ENCODE measurements at places on chromosomes 6 and 20.

GRCh38 chr6:136991646-136992045 lies 53.1 kb downstream of the IL20RA start:
- no peak for DNase-seq

- DNase-seq, result no peak
Observed at GRCh38 chr20:57412347-57413029, 21.3 kb downstream of the RBM38 start.

DNA sequence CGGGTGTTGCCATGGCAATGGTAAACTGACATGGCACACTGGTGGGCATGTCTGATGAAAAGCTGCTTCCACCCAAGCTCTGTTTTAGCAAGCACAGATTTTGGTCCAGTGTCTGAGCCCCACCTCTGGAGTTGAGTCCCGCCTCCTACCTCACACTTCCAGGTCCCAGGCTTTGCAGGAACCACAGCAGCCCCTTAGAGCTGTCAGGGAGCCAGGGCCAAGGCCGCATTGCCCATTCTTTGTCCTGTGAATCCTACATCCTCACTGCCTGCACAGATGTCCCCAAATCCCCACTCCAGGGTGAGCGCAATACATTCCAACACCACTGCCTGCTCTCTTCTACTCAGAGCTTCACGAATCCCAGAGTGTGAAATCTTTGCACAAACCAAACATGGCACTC lies 292.2 kb downstream of the PREX1 start:
- no peak for DNase-seq

DNA sequence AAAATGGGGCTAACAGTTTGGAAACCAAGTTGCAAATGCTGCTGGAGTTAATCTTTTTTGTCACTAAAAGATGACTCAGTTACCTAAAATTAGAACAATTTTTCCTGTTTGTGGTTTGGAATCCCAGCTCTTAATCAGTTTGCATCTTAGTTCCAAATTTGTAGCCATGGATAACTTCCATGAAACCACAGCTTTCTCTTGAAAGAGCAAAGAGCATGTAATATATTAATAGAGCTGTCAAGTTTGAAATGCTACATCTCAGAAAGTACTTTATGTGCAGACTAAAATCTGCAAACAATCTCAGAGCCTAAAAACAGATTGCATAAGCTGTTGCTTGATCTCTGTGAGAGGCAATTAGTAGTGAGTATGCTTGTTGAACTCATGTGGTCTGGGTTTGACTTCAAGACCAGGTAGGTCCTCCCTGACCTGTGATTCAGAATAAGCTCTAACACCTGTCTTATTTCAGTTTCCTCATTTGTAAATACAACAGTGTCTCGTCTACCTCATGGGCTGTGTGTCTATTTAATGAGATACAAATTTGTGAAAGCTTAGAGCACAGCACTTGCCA lies 23.5 kb downstream of the DHX35 start:
- DNase-seq, result no peak

DNA sequence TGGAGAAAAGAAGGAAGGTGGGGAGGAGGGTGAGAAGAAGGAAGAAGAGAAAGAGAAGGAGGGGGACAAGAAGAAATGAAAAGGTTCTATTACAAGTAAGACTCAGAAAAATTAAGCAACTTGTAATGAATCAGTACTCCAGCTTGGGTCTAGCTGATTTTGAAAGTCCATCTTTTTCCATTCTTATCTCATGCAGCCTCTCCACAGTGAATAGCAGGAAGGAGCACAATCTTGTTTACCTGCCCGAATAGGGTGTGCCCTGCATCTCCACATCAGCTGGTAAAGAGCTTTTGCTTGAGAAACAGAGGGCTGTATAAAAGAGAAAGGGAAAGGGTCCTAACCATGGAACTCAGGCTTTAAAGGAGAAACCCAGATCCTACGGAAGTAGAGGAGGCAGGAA lies 348.8 kb downstream of the TPBG start:
- no peak for DNase-seq

DNA sequence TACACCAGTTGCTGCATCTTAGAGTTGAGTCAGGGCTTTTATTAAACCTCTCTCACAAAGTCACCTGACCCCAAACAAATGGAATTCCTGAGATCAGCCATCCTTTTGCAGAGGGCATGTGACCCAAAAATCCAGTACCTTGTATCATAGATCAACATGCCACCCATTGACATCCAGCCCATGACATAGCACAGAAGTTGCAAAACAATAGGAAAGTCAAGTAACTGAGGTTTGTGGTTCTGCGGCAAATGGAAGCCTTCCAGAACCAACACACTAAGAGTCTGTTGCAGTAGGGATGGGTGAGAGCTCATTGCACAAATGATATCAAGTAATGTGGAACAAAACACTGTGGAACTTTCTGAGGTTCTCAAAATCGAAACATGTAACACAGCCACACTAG lies 111.2 kb downstream of the PDE7B start:
- no peak for DNase-seq

DNA sequence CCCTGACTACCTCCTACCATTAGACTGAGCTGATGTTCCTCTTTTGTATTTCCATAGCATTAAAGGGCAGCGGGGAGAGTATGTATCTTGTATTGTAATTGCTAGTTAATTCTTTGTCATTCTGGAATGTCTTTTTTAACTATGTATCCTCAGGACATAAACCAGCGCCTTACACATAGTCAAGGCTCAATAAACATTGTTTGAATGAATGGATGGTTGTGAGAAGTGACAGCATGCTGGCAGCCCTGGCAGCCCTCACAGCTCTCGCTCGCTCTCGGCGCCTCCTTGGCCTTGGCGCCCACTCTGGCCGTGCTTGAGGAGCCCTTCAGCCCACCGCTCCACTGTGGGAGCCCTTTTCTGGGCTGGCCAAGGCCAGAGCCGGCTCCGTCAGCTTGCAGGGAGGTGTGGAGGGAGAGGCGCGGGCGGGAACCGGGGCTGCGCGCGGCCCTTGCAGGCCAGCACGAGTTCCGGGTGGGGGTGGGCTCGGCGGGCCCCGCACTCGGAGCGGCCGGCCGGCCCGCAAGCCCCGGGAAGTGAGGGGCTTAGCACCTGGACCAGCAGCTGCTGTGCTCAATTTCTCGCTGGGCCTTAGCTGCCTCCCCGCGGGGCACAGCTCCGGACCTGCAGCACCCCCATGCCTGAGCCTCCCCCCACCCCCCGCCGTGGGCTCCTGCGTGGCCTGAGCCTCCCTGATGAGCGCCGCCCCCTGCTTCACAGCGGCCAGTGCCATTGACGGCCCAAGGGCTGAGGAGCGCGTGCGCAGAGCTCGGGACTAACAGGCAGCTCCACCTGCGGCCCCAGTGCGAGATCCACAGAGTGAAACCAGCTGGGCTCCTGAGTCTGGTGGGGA lies 93.1 kb downstream of the RNF182 start:
- DNase-seq, result no peak

GRCh38 chr6:41345901-41346300 lies 10.5 kb downstream of the NCR2 start:
- DNase-seq, result no peak

DNA sequence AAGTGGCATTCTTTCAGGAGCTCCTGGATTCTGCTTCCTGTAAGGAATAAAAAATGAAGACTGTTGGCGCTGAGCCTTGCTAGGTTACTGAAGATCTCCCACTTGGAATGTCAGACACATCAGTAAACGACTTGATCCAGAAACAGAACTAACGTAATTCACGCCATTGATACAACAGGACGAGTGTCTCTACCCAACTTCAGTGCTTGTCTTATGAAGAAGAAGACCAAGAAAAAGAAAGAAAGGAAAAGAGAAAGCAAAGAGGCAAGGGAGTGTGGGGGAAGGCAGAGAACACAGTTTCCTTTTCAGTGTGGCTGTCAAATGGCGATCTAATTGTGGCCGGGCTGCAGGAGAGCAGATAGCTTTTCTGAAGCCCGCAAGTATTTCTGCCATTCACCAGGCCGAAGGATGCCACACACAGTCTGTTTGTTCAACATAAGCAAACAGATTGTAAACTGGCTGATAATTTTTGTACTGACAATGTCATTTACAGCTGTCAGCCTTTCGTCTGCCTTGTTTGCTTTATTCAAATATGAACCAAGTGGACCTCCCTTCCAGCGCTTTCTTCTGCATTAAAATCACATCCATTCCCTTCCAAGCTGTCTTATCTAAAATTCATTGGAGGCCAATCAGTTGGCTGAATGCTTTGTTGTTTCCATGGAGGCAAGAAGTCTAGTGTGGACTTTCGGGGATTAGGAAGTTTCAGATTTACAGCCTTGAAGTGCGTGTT lies 180.6 kb downstream of the FOXA2 start:
- no peak for DNase-seq
